Central memory CD8-positive, alpha-beta T cell (primary cell): ENCODE measurements at places on chromosomes 12 and 14.

DNA sequence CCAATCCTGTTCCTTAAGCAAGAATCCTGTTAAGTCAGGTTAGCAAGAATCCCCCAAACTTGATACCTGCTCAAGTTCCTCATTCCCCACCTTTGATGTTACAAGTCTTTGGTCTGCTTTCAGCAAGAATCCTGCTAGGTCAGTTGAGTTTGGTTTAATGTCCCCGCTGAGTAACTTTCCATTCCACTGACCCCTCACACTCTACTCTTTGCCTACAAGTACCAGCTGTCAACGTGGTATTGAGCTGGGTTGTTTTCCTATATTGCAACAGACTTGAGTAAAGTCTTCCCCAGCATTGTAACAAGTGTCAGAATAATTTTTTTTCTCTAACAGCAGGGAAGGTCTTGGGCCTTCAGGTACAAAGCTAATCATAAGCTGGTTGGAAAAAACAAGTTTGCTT is 6.3 kb downstream of the PPM1H start:
- no peak for DNase-seq

GRCh38 chr12:18706798-18707197 is 31.0 kb downstream of the PLCZ1 start:
- no peak for DNase-seq

GRCh38 chr12:131894313-131894860 is at the start of gene ULK1:
Gene ULK1, plus strand, starts transcription at chr12:131894622. Its CDS starts 380 bp downstream, at chr12:131895002.
- peak; percentile 85 for DNase-seq

- no peak for DNase-seq
These were observed 339.3 kb downstream of the NRXN3 start for GRCh38 chr14:78509516-78509915.

DNA sequence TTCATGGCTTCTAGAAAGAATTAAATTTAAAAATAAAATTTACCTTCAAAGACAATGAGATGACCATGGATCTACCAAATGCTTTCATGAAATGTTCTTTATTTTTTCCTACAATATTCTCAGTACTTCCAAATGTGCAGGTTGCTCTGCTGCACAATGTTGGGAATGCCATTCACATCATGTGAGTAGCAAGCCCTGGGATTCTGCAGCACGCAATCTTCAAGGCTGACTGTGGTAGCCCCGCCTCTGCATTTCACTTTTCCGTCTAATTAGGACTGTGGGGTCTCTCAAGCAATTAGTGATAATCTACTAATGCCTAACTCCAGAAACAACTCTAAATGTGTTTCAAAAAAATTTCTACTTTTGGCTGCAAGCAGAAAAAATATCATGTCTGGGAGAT is 13.7 kb upstream of the NTN4 start:
- DNase-seq, result no peak

DNA sequence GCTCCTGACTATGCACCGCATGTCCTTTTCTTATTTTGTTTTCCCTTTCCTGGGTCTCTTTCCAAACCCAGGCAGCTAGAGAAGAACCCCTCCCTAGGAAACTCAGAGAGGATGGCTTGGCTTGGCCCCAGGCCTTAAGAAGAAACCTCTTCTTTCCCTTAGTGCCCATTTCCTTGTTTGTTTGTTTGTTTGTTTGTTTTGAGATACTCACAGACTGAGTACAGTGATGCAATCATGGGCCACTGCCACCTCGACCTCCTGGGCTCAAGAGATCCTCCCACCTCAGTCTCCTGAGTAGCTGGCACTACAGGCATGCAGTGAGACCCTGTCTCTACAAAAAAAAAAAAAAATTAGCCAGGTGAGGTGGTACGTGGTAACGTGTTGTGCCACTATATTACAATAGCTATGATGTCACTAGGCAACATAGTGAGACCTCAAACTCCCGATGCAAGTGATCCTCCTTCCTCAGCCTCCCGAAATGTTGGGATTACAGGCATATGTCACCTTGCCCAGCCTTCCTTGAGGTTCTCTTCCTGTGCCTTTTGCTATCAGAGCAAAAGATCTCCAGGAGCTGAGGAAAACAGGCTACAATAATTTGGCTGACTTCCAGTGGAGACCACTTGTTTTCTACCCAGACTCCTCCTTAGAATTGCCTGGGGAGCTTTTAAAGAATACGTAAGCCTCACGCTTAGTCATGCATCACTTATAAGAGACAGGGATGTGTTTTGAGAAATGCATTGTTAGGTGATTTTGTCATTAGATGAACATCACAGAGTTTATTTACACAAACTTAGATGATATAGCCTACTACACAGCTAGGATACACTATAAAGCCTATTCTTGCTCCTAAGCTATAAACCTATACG is 34.5 kb upstream of the LGALS3 start:
- DNase-seq, result no peak

GRCh38 chr14:83463500-83464098 is 1929.9 kb upstream of the SEL1L start:
- no peak for DNase-seq

GRCh38 chr14:88129306-88130056 is 124.5 kb downstream of the GPR65 start:
- no peak for DNase-seq

DNA sequence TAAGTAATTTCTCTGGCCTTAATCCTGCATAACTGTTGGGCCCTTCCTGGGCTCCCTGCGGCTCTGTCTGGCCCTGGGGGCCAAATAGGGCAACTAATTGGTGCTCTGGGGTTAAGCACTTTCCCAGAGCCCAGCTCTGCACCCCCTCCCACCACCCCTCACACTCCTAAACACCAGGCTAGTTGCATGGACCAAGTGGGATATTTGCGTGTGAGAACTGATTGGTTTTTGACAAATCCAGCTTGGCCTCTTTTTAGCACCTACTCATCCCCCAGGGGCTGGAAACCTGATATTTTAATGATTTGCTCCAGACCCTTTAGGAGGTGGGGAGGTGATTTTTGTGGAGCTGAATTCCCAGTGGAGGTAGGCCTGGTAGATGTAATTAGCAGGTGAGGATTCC is 91.9 kb downstream of the DICER1 start:
- DNase-seq, result no peak

DNA sequence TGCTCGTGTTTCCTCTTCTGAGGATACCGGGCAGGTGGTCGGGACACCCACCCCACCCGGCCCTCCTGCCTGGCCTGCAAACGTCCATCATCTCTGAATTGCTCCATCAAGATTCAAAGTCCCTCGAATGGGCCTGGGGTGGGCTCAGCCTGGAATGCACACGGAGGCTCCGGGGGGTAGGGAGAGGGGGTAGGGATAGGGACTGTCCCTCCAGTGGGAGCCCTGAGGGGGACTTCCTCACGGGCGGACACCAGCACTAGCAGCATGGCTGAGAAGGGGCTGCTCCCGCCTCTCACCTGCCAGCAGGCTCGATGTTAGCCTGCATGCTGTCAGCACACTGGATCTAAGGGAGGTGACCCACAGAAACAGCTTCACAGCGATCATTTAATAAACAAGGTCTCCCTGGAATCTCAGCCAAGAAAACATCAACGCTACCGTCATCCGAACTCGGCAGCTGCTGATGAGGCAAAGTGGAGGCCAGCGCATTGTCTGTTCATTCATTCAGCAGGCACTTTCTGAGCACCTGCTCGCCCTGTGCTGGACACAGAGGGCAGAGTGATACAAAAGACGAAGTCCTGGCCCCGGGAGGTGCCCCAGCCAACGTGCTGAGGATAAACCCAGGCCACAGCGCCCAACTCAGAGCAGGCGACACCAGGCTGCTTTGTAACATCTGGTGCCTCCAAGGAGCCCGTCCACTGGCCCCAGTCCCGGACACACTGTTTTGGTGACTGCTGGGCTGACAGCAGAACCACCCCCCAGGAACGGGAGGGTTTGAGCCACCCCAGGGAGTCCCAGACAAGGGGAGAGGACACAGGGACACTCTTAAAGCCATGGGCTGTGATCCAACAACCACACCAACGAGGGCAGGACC is 6.3 kb downstream of the TMEM179 start:
- DNase-seq, result no peak

GRCh38 chr12:15532364-15532977 is 210.2 kb downstream of the PTPRO start:
- no peak for DNase-seq

DNA sequence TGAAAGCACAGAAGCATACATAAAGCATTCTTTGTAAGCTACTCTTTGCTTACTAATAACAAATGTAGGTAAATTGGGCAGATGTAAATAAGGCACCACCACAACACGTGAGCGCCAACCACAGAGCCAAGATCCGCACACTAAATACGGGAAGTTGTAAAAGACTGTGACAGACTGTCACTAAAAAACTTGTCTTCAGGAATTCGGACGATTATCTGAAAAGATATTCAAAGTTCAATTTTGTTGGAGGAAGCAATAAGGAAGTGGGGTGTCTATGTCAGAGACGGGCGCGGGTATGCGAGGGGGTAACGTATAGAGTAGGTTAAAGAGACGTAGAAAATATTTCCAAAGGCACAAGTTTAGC is 1.5 kb upstream of the HSP90B1 start:
- DNase-seq, result no peak

DNA sequence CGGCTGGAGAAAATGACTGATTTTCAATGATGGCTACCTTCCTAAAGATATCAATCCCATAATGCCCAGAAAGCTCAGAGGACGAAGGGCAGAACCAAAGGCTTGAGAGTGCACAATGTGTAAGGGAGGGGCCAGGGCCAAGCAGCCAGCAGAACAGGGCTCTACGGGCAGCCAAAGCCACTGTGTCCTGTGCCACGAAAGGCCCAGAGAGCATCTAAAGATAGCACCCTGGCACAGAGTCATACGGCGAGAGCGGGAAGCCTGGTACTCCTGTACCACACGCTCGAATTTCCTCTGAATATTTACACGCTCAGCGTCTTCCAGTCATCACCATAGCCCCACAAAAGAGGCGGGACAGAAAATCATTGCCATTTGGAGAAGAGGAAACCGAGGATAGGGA is 39.5 kb downstream of the PRMT8 start:
- no peak for DNase-seq

DNA sequence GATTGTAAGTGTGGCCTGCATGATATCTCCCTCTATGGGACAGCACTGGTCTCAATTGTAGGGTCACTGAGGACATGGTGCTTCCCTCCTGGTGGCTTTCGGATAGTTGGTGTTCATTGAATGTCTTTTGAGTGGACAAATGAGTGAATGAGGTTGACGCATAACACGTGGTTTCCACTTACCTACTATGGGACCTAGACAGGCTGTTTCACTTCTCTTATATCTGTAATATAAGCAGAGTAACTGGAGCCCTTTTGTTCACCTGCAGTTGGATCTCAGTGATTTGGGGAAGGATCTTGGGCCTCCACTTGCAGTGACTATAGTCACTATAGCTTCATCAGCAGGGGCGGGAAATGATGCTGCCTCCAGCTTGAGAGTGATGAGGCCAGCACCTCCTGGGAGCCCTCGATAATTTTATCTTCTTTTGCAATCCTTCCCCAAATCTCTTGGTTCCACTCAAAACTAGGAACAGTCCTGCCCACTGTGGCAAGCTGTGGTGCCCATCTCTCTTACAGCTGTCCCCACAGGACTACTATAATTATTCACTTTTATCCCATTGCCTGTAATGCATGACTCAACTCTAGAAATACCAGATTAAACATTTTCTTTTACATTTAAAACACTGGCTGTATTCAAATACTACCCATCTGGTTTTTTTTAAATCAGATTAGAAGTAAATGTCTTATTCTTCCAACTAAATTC is 242.9 kb downstream of the CHST11 start:
- DNase-seq, result no peak

- DNase-seq, result no peak
These were observed 23.0 kb upstream of the ATP2B1 start for GRCh38 chr12:89731614-89732013.

DNA sequence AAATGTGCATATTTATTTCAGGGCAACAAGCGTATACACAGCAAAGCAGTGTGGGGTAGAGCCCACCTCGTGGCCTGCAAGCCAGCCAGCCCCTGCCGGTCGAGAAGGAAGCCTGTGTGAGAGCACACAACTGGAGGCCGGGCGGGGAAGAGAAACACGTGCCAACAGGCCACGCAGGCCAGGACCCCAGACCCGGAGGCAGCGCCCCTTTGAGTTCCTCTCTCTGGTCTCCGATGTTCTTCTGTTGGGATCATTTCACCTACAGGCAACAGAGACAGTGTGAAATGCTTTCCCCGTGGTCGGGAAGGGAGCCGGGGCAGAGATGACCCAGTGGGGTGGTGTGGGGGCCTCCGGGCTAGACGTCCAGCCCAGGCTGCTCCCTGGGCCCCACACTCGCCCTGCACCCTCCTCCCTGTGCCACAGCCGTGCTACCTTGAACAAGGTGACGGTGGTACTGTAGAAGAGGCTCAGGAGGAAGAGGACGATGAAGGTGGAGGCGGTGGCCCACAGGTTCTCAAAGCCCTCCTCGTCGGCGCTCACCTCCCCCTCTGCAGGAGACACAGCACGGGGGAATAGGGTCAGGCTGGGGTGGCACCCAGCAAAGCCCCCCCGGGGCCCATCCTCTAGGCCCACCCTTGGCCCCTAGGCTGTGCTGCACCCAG is 325.5 kb downstream of the TMEM121 start:
- DNase-seq, result no peak

DNA sequence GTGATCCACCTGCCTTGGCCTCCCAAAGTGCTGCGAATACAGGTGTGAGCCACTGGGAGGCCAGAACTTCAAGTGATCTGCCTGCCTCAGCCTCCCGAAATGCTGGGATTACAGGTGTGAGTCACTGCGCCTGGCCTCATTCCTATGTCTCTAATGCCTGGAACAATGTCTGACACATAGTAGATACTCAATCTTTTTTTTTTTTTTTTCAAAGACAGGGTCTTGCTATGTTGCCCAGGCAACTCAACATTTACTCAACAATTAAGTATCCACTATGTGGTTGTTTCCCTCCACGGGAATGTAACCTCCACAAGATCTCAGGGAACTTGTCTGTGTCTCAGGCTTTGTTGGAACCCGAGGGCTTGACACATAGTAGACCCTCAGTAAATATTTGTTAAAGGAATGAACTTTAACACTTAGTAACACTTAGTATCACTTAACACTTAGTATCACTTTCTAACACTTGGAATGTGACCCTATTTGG is 3.0 kb upstream of the TMEM120B start:
- DNase-seq, result no peak

GRCh38 chr14:84029720-84030119 is 1500.2 kb upstream of the FLRT2 start:
- no peak for DNase-seq

DNA sequence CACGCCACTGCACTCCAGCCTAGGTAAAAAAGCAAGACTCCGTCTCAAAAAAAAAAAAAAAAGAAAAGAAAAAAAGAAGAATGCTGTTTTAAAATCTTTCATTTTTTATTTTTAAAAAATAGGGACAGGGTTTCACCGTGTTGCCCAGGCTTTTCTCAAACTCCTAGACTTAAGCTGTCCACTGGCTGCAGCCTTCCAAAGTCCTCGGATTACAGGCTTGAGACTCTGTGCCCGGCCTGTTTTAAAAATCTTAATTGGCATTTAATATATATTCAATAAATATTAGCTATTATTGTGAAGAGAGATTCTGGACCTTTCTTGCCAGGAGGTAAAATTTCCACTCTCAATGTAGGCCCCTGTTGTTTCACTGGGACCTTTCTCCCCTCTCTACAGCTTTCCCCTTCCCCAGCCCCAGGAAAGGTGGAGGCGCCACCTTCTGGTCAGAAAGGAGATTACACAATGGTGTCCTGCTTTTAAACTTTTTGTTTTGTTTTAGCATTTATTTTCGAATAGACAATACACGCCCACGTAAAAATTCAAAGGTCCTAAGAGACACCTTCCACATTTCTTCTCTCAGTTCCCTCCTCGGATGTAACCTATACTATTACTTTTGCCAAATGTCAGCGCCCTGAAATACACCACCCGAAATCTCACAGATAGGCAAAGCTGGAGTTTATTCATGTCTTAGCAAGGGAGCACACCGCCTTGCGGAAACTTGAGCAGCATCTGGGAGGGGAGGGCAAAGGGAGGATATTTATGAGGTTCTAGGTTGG is 23.8 kb upstream of the PHC1 start:
- DNase-seq, result peak; percentile 33
